ENCODE measurements at places on chromosomes 5 and 9.

DNA sequence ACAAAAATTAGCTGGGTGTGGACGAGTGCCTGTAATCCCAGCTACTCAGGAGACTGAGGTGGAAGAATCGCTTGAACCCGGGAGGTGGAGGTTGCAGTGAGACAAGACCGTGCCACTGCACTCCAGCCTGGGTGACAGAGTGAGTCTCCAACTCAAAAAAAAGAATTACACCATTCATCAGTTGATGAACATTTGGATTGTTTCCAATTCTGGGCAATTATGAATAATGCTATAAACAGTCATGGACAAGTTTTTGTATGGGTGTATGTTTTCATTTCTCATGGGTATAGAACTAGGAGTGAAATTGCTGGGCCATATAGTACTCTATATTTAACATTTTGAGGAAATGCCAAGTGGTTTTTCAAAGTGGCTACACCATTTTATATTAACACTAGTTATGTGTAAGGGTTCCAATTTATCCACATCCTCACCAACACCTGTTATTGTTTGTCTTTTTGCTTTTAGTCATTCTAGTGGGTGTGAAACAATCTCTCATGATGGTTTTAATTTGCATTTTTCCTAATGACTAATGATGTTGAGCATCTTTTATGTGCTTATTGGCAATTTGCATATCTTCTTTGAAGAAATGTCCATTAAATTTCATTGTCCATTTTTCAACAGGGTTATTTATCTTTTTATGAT is 9.0 kb upstream of the CCDC125 start:
- no peak for DNase-seq

DNA sequence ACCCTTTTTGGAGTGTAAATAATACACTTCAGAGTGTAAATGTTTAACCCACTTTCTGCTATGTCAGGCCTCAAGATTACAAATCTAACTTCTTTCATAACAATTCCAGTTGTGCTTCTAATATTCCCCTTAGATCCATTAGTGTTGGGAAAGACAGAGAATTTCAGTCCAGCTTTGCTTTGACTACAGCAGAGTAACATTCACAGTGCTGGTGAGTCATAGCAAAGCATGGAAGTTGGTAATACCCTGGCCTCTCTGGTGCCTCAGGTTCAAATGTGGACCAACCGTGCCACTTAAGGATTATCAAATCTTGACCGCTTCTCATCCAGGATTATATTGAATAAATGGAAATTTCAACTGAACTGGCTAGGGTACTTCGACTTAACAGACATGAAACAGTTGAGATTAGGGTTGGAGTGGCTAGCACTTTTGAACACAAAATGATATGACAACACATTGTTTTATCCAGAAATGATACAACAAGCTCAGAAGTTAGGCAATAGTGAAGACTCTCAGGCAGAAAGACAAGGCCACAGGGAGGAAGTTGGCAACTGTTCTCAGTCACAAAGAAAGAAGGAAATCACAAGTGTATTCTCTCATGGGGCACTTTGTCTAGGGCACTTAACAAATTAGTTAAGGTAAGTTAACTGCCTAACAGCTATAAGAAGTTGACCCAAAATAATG is 24.4 kb upstream of the RASA1 start:
- DNase-seq, result no peak

DNA sequence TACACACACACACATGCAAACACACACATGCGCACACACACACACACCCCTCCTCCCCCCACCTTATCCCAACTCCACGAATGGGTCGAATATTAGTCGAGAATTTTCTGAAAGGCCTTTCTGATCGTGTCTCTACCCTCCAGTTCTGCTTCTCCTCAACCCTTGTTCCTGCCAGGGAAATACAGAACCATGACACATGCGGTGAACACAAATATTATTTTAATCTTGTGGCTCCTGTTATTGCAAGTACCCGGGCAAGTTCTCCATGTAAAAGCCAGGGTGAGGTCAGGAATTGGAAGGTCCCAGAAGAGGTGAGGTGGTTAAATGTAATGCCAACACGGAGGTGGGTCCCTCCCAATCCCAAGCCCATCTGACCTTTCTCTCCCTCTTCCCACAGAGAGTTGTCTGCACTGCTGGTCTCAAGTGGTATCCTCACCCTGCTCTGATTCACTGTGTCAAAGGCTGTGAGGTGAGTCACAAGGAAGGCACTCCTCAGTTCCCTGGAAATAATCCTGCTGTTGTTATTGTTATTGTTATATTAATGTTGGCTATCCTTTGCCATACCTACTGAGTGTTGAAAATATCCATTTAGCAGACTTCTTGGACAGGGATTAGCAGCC is 223.7 kb downstream of the PAPPA start:
- no peak for DNase-seq

GRCh38 chr9:89001917-89002540 is 10.8 kb downstream of the S1PR3 start:
- no peak for DNase-seq

GRCh38 chr9:94923326-94924089 is 197.0 kb downstream of the AOPEP start:
- DNase-seq, result no peak

DNA sequence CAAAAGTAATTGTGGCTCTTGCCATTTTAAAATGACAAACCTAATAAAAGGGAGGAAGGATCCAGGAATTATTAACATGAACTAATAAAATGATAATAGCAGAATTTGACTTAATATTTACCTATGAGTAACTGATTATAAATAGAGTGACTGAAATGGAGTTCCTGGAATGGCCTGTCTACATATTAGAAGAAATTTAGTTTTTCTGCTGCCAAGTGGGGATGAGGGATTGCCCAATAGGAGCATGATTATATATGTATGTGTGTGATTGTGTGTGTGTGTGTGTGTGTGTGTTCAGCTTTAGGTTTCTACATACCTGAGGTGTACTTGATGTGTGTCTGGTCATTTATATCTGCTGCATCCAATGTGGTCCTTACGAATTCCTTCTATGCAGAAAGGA is 36.6 kb upstream of the ITGA1 start:
- no peak for DNase-seq

- DNase-seq, result peak; percentile 86
Observed at GRCh38 chr5:95620030-95620869, at the start of gene GPR150. GPR150 (plus strand) TSS chr5:95620087; CDS start chr5:95620276, 189 bp downstream.

DNA sequence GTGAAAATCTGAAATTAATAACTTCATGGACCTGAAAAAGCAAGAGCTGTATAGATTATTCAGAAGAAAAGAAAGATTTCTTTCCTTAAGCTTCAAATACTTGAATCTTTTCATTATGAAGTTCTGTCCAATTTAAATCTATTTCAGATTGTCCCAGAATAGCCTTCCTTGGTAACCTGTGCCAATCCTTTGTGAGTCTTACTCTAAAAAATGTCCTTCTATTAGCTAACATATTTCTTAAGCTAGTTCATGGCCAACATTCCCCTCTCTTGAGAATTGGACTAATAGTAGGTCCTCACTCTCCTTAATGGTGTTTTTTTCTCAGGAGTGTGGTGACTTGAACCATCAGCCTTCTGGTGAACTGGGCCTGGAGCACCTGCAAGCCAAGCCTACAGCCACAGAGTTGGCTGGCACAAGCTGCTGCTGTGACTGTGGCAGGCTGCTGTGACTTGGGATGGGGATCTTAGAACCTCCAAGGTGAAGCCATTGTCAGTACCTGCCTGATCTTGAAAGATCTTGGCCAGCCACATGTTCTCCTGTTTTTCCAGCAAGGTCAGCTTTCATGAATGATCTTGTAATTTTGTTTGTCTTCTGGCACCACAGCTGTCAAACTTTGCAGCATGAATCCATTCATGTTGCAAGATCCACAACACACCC is 262.6 kb upstream of the MAP3K1 start:
- no peak for DNase-seq

GRCh38 chr5:88355490-88356050 is 86.9 kb upstream of the TMEM161B start:
- DNase-seq, result no peak

DNA sequence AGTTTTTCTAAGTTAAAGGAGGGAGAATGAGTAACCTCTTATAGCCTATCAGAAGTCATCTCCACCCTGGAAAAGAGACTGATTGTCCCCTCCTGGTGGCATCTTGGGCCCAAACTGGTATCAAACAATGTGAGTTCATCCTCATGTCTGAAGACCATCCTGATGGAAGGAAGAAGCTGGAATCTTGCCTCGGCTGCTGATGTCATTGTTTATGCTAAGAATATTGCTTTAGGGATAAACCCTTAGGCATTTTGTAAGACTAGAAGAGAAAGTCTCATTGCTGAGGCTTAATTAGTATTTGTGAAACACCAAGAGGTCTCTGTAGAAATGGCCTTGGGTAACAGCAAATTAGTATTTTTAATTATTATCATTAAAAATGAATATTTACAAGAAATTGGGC is 65.7 kb upstream of the KCNN2 start:
- no peak for DNase-seq

DNA sequence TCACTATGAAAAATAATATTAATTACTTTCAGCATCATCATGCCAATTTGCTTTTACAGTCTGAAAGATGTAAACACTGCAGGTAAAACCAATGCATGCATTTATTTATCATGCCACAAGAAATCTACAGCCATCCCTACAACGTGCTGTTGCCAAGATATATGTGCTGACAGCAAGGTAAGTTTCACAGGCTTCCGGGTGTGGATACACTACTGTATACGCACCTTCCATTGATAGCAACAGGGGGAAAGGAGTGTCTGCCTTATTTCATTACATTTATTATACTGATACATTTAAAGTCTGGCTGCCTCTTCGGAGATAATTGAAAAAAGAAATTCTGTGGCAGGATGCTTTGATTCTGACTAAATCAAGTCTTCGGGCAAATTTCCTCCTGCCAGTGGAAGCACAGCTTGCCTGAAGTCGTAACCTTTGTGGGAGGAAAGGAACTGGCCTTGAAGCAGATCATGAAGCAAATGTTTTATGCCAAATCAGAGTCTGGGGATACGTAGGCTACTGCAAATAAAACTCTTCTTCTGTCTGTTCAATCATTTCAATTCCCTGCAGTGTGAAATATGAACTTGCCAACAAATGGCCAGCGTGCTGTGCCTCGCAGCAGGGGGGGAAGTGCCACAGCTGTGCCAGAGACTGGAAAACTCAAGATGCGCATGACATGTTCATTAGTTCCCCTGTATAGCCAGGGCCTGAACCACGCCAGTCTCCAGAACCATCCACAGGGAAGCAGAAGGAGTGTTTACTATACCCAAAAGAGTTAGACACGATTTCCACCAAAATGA is 268.1 kb downstream of the EFNA5 start:
- DNase-seq, result no peak

- DNase-seq, result no peak
Observed at GRCh38 chr5:142601432-142601831, 84.5 kb downstream of the FGF1 start.

- no peak for DNase-seq
Observed at GRCh38 chr9:89848060-89849040, 243.5 kb downstream of the GADD45G start.

DNA sequence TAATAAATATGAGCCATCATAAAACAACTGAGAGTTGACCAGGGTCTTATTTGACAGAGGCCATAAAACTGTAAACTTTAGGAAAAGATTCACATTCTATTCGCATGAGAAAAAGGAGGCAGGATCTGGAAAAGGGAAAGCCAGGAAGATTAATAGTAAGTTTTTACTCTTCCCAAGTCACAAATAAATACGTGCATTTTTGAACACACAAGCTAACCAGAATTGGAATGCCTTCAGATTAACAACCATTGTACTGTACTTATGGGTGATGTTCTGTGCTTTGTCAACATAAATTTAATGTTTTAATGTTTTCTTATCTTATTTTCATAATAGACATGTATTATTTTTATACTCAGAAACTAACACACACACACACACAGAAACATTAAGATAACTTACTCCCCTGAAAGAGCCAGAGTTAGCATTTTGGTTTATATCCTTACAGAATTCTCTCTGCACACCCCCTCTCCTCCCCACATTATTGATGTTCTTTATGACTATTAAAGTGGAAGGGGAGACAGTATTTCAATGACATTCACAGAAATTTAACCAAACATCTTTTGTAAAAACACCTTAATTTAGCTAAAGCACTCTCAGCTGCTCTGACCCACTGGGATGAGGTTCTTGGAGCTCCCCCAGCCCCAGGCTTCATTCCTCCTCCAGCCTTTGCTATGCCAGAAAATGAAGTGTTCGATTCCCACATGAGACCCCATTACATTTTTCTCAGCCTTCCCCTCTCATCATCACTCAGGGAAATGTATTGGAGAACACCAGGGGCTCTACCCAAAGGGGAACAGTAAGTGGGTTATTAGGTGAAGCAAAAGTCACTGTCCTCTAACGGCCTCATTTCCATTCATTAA is 155.5 kb downstream of the ESM1 start:
- no peak for DNase-seq

DNA sequence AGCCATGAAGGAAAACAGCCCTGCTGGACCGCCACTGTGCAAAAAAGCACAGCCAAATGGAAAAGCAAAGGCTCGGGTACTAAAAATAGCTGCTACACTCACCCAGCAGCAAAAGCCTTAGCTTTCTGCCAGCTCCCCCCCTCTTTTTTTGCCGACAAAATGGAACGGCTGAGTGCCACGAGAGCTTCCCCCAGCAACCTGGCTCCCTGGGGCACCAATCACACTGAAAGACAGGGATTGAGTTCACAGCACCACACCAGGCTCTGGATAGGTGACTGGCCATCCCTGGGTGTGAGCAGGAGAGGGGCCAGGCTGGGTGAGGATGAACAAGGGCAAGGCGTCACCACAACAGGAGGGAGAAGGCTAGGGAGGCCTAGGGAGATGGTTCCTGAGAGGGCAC is 66.7 kb downstream of the SIL1 start:
- DNase-seq, result no peak

DNA sequence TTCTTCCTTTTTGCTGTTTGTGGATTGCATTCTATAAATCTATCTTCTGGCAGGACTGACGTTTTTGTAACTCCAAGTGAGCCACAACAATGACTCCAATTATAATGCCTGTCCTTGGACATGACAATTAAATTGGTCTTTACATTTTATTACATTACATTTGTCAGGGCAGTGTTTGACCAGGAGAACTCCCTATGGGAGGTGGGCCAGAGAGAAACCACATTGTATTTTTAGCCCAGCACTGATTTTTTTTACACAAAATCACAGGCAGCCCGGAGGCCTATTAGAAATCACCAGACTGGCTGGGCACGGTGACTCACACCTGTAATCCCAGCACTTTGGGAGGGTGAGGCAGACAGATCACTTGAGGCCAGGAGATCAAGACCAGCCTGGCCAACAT is 99.1 kb upstream of the SMC5 start:
- DNase-seq, result no peak
